DMS79 treated with DMSO at 0.1 percent for 48 hours (cell line): ENCODE measurements at places on chromosomes 1 and 21.
A peak's percentile ranks its signal among the peaks of the same experiment; 100 is the strongest.

GRCh38 chr1:162854245-162854882 lies 6.6 kb downstream of the CCDC190 start:
- peak; percentile 32 for DNase-seq

- DNase-seq, result no peak
Observed at GRCh38 chr21:17501107-17502006, 11.5 kb upstream of the CXADR start.

- DNase-seq, result no peak
Observed at GRCh38 chr1:65164633-65165032, 16.6 kb downstream of the AK4 start.

GRCh38 chr21:26124421-26124833 lies 46.1 kb downstream of the APP start:
- no peak for DNase-seq

- DNase-seq, result no peak
Observed at GRCh38 chr21:33245289-33245918, 15.7 kb downstream of the IFNAR2 start.

DNA sequence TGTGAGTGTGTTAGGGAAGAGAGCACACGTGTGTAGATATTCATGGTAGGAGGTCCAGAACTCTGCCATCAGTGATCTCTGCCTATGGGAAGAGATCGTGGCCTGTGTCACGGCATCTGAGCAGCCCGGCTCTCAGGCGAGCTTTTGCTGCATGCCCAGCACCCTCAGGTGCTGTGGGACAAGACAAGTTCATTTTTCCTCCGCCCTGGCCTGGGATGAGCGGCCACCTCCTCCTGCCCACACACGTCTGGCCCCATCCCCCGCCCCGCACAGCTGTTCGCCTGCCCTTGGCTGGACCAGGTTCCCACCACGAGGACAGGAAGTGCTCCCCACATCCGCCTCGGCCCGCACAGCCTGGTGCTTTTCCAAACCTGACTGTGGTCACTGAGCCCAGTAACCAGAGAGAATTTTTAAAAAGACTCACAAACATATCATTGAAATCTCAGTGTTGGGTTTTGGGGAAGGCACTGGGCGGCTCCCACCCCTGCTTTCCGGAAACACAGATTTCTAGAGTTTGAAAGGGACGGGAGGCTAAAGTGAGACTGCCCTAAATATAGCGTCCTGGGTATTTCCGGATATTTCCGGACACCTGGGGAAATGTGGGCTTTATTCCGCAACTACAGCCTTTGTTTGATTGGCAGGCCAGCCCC lies 18.0 kb downstream of the BMP8A start:
- DNase-seq, result no peak

DNA sequence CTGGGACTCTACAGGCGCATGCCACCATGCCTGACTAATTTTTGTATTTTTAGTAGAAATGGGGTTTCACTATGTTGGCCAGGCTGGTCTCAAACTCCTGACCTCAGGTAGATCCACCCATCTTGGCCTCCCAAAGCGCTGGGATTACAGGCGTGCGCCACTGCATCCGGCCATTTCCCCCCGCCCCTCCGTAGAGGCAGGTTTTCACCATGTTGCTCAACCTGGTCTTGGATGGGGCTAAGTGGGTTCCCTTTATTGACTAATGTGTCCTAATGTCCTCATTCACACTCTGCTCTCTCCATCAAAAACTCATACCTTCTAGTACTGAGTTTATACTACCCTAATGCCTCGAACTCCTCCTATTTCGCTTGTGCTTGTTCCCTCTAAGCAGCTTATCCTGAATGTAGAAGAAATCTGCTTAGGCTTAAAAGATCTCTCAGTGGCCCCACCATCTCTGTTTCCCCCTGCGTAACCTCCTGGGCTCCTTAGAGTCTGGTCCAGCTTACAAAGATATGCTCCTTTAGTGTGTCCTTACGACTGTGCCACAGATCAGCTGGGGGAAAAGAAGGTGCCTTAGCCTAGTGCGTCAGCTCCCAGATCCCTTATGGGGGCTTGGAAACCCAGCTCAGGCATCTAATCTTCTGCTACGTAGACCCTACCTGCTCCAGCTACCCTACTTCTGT lies 8.0 kb downstream of the GNAT2 start:
- DNase-seq, result no peak

GRCh38 chr1:105072446-105072845 lies 1322.7 kb downstream of the AMY1C start:
- DNase-seq, result no peak

DNA sequence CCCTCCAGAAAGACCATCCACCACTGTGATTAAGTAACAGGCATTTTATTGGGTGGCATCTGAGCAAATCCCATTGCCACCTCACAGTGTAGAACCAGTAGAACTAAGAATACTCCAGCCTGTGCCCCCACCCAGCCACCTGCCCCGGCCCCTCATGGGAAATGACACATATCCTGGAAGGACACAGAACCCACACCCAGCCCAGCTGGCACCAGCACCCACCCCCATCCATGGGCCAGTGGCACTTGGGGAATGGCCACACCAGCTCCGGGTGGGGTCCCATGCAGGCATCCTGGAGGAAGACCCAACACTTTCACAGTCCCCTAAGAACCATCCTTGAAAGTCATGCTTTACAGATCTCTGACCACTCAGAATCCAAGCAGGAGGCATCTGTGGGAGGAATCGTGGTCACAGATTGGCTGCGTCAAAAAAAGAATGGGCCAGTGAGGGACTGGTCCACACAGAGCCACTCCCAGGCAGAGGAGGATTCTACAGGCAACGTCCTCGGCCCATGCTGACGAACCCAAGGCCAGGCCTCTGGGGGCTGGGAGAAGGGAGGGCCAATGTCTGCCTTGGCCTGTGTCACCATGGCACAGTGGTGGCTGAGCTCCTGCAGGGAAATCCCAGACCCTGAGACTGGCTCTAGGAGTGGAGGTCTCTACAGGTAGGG lies 12.1 kb upstream of the TAS1R2 start:
- no peak for DNase-seq

- DNase-seq, result no peak
Observed at GRCh38 chr1:6225651-6226050, 10.1 kb downstream of the ICMT start.

- no peak for DNase-seq
Observed at GRCh38 chr1:106571109-106571508, 485.4 kb upstream of the PRMT6 start.

GRCh38 chr1:94560333-94560732 lies 18.8 kb upstream of the F3 start:
- no peak for DNase-seq

GRCh38 chr1:98420376-98421084 lies 241.0 kb upstream of the SNX7 start:
- DNase-seq, result no peak

GRCh38 chr1:117181630-117182041 lies 29.1 kb downstream of the VTCN1 start:
- no peak for DNase-seq

DNA sequence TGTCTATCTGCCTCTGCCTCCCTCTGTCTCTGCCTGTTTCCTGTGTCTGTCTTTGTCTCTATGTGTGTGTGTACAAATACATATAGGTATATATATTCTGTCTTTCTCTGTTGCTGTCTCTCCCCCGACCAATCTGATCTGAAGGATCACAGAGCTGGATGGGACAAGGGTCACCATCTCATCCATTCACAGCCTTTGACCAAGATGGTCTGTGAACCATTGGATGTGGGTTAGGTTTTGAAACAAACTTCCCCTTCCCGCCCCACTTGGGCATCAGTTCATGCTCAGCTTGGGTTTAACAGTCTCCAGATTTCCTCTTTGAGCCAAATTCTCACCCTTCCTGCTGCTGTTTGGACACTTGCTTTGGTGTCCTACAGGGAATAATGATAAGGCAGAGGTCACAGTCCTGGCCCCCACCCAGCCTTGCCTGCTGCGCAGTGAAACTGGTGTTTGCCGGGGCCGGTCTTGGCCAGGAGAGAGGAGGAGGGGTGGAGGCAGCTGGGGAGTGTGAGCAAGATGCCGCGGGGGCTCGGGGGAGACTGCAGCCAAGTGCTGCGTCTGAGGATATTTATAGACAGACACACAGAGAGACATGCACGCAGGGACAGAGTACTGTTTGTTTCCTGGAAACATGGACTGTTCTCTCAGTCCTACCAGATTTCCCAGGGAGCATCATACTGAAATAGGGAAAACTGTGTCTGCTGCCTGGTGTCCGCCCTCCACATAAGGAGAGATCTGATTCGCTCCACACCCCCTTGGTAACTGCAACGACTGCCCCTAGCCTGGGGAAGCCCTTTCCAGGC lies 27.0 kb upstream of the BTG2 start:
- DNase-seq, result no peak

GRCh38 chr21:42212266-42212665 lies 6.7 kb upstream of the ABCG1 start:
- no peak for DNase-seq

GRCh38 chr1:156662005-156662799 lies 15.0 kb downstream of the NES start:
- no peak for DNase-seq
